ENCODE measurements at places on chromosomes 3 and 15. TPM values are rescaled to one million over a fixed set of nuclear protein-coding genes. Genes with fewer than 3 reads are reported as not detected.

DNA sequence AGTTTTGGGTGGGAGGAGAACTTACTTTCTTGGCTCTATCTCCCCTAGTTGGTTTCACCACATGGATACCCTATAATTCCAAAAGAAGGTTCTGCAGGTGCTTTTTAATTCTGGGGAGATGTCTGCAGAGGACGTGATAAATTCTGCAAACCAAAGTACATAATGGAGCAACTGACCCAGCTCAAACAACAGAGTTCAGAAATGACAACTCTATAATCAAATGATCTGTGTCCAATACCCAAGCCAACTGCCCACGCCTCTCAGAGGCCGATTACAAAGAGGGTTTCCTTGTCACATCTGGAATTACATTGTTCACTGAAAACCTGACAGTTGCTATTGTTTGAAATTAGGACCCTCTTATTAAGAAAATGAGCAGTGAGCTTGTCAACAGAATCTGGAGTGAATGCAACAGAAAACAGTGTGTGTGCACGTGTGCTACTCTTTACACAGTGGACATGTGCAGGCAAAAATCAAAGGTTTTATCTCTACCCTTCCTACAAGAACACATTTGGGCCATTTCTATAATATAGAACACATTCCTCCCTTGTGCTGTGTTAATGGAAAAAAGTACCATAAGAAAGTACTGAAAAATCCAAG, 593.0 kb downstream of the MAGI1 start:
- DNase-seq: no peak

GRCh38 chr3:54837964-54838363, 89.9 kb downstream of the LRTM1 start:
- DNase-seq: no peak

DNA sequence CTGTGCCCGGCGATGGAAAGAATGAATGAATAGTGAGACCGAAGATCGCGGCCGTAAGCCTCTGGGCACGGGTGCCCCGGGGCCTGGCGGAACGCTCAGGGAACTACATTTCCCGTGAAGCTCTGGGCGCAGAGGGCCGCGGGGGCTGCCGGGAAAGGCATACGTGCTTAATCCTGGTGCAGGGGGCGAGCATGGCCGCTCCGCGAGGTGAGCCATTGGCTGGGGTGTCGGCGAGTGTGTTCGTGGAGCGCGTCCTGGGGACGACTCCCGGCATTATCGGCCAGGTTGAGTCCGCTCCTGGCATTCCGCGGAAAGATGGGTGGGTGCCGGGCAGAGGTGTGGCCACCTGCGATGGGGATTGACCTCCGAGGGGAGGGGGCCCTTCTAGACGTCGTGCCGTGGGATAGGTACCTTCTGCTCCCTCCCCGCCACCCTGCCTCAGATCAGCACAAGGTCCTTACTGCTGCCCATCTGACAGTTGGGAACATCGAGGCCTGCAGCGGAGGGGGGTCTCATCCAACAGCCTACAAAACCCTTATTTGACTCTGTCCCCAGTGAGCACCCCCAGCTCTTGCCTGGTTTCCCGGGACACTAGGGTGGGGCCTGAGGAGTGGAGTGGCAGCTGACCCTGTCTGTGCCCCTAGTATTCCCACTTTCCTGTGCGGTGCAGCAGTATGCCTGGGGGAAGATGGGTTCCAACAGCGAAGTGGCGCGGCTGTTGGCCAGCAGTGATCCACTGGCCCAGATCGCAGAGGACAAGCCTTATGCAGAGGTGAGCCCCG, at the start of gene MPI:
MPI (plus strand) TSS at position 160 of the 782 bp plus-strand sequence; CDS start at position 192, 32 bp downstream.
- peak; percentile 86 for DNase-seq

DNA sequence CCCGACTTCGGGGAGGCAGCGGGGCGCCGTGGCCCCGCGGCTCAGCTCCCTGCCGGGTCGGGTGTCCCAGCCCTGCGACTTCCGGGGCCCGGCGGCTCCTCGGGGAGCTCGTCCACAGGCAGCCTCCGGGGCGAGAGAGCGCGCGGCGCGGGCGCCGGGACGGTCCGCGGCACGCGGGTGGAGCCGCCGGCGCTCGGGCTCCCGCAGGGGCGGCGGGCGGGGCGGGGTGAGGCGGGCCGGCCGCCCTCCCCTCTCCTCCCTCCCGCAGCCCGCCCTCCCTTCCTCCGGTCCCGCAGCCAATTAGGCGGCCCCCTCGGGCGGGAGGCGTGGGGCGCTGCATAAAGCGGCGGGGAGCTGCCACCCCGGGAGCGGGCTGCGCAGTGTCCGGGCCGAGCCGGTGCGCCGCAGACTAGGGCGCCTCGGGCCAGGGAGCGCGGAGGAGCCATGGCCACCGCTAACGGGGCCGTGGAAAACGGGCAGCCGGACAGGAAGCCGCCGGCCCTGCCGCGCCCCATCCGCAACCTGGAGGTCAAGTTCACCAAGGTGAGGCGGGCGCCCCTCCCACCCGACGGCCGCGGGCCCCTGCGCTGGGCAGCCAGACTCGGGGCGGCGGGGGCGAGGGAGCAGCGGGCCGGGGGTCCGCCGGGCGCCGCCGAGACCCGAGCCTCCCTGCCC, at the start of gene ALDH1A3:
ALDH1A3 (plus strand) TSS at position 368 of the 675 bp plus-strand sequence; CDS start at position 445, 77 bp downstream.
- peak; percentile 47 for DNase-seq

GRCh38 chr3:52065264-52065756, 8.9 kb upstream of the DUSP7 start:
- DNase-seq: peak; percentile 46

DNA sequence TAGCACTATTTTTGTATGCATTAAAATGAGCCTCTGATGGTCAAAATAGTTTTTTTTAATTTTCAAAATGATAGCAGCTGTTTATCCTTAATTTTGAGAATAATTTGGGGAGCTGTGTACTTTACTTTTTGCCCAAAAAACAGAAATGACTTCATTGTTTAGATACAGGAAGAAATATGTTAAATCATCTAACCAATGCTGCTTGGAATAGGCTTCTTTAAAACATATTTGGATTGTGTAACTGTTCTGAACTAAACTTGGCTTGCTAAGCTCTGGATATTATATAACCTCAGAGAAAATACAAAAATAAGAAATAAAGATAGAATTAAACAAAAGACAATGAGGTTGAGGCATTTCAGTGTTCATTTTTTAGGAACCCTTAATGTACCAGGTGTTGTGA, 119.3 kb downstream of the SERPINI1 start:
- no peak for DNase-seq

- no peak for DNase-seq
Measured at GRCh38 chr15:48406266-48406891, 75.2 kb downstream of the DUT start.

GRCh38 chr3:76668653-76669052, 371.2 kb upstream of the ROBO2 start:
- no peak for DNase-seq

DNA sequence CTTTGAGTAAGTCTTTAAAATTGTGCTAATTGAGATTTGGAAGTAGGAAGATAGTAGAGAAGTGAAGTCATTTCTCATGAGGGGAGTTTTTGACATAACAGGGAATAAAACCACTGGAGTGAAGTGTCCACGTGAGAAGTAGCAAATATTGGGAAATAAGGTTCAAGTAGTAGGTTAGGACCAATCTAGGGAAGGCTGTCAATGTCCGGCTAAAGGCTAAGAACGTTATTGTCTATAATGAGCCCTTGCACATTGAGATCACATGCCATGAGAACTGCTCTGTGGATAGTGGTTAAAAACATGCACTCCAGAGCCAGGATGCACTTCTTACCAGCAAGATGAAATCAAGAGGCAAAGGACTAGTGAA, 459.9 kb upstream of the TPRG1 start:
- no peak for DNase-seq

GRCh38 chr15:87871258-87871681, 385.3 kb downstream of the NTRK3 start:
- DNase-seq: no peak

DNA sequence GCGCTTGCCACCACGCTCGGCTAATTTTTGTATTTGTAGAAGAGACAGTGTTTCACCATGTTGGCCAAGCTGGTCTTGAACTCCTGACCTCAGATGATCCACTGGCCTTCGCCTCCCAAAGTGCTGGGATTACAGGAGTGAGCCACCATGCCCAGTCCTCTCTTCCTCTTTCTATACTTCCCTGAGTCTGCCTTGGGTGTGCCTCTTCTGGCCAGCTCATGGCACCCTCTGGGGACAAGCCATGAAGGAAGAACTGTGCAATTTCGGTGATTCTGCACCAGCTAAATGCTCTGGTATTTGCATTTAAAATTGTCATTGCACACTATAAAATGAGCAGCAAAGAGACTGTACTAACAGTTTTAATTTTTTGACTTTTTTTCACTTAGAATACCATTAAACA, 66.6 kb downstream of the IL20RB start:
- DNase-seq: no peak

GRCh38 chr3:126659915-126660886, 5.3 kb upstream of the TXNRD3 start:
- DNase-seq: no peak

- peak; percentile 20 for DNase-seq
Measured at GRCh38 chr3:50441424-50442217, 61.8 kb downstream of the CACNA2D2 start.

DNA sequence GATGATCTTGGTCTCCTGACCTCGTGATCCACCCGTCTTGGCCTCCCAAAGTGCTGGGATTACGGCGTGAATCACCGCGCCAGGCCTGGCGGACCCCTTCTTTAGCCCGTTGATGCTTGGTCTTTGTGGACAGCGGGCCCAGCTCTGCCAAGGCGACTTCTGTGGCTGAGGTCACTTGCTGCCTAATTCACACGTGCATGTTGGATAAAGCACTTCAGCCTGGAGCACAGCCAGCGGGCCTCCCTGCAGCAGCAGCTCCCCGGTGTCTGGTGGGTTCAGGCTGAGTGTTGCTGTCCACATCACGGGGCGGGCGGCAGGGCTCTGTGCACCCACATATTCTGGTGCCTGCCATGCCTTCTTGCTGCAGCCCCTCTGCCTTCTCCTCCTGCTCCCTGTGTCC, 88.4 kb downstream of the DGKG start:
- DNase-seq: peak; percentile 67

DNA sequence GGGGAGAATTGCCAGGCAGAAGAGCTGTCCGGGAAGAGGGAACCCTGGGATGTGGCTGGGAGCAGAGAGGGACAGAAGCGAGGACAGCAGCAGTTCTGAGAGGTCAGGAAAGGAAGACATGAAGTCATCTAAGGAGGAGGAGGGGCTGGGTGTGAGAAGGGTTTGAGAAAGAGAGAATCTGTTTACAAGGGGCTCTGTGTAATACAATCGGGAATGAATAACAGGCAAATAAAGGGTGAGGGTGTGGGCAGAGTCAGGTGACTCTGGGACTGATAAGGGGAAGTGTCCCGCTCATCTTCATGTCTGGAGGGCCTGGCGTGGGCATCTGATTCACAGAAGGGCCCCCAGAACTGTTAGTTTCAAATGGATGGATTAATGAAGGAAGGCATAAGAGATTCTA, 191.3 kb downstream of the XXYLT1 start:
- no peak for DNase-seq

DNA sequence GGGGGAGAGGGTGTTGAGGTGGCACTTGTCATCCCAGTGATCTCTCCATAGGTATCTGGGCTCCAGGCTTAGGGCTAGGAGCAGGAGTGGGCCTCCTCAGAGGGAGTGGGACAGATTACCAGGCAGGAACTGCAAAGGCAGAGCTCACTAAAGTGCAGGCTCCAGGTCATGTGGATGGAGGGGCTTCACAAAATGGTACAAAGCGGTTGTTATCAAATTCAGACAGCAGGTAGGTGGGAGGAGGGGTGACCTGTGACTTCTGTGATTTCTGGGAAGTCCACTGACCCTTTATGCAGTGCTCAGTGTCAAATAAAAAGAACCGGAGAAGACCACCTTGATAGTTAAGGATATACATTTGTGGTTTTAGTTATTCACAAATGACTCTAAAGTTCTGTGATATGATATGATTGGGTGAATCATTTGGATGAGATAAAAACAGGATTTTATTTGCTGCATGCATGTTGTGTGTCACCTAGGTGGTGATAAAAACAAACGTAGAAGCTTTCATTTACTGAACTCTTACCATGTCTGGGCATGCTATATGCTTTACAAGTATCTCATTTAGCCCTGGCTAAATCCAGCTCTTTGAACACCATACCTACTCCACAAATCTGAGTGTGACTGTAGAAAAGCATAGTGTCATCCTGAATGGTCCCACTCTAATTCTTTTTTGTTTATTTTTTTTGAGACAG, 20.2 kb downstream of the ST6GAL1 start:
- no peak for DNase-seq

- DNase-seq: no peak
Measured at GRCh38 chr3:12957339-12957738, 115.9 kb downstream of the IQSEC1 start.

- DNase-seq: no peak
Measured at GRCh38 chr15:89400782-89401545, 66.3 kb upstream of the POLG start.

- no peak for DNase-seq
Measured at GRCh38 chr3:137194301-137194700, 236.5 kb downstream of the IL20RB start.

- peak; percentile 74 for DNase-seq
Measured at GRCh38 chr3:42547401-42547945, 34.3 kb downstream of the SEC22C start.

DNA sequence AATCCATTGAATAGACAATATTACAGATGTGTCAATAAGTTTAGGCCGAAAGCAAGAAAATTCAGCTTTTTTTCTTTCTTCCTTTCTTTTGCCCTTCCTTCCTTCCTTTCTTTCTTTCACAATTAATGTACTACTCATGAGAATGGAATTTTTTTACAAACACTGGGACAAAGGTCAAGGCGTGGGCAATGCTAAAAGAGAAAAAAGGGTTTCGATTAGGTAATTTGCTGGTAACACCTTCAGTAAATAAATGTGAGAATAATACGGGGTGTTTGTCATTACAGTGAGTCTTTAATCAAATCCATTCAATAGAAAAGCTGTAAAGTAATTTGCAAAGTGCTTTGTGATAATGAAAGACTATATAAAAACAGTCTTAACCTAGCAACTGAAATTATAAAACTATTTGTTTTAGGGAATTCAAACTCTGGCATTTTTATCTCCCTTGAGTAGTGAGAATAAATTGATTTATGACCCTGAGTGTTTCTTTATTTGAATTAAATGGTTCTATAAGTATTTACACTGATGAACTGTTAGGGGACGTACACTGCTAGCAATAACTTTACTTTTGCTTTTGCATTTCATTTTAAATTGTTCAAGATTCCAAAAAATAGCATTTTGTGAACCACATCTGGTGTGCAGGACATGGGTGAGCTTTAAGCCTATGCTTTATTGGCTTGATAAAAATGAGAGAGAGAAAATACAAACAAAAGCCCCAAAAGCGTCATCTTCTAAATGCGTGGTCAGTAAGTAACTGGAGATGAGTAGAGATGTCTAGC, 104.2 kb upstream of the THRB start:
- DNase-seq: no peak

INKA1 gene
- total RNA-seq: 2.2 TPM

CAPN3 gene
- 5.8 TPM for total RNA-seq

POPDC2 gene
- total RNA-seq: 802 TPM

SLC2A2 gene
- total RNA-seq: not detected

KLF15 gene
- total RNA-seq: 32.1 TPM

IL5RA gene
- not detected for total RNA-seq

MCF2L2 gene
- total RNA-seq: 1.5 TPM
